Liver (tissue), 10 donors: ENCODE measurements at places on chromosomes 3 and 15. TPM values are rescaled to one million over a fixed set of nuclear protein-coding genes. Genes with fewer than 3 reads are reported as not detected.
A peak's percentile ranks its signal among the peaks of the same experiment; 100 is the strongest.

Gene VEPH1
- 1.7 TPM for total RNA-seq

Gene CYP19A1
- total RNA-seq, result 124 TPM

Gene SCAMP5
- total RNA-seq, result 0.50 TPM

Gene VGLL3
- 0.70 TPM for total RNA-seq

Gene HLTF
- 31.7 TPM for total RNA-seq

Gene CD96
- total RNA-seq, result 2.7 TPM

Gene CDCP1
- 0.67 TPM for total RNA-seq

Gene TP63
- 0.08 TPM for total RNA-seq

Gene NLGN1
- 0.67 TPM for total RNA-seq

Gene UROC1
- total RNA-seq, result 5.9 TPM

Gene FRMD5
- 0.25 TPM for total RNA-seq

Gene ATP13A3
- total RNA-seq, result 77.8 TPM

Gene GOLGA8R
- 6.0 TPM for total RNA-seq

Gene SLC28A1
- 0.09 TPM for total RNA-seq

Gene HYPK
- 7.9 TPM for total RNA-seq

Gene NDUFAF3
- 75.6 TPM for total RNA-seq

Gene RLBP1
- not detected for total RNA-seq

Gene RASGRF1
- total RNA-seq, result not detected

Gene CCR8
- not detected for total RNA-seq

Gene MINAR1
- 0.14 TPM for total RNA-seq

- H3K27me3 ChIP-seq, result no peaks in the 10 kb centered on the region
- no peaks in the 10 kb centered on the region for H3K36me3 ChIP-seq
- H3K4me3 ChIP-seq, result no peak overlapping the region
- no peak for DNase-seq
- H3K27ac ChIP-seq, result no peak overlapping the region
- no peaks in the 10 kb centered on the region for H3K4me1 ChIP-seq
These were observed 59.2 kb downstream of the OXSM start for GRCh38 chr3:25849091-25849490.

- no peak for DNase-seq
- H3K27me3 ChIP-seq, result no peaks in the 10 kb centered on the region
- no peaks in the 10 kb centered on the region for H3K4me1 ChIP-seq
- no peak overlapping the region for H3K27ac ChIP-seq
These were observed 108.8 kb downstream of the DLG1 start for GRCh38 chr3:197189623-197190022.

- peak; percentile 91 for DNase-seq
- H3K27ac ChIP-seq, result no peak overlapping the region
- no peaks in the 10 kb centered on the region for H3K36me3 ChIP-seq
- H3K4me3 ChIP-seq, result peak overlapping the region; percentile 67
These were observed 6.5 kb upstream of the CYP11A1 start for GRCh38 chr15:74373731-74374647.

DNA sequence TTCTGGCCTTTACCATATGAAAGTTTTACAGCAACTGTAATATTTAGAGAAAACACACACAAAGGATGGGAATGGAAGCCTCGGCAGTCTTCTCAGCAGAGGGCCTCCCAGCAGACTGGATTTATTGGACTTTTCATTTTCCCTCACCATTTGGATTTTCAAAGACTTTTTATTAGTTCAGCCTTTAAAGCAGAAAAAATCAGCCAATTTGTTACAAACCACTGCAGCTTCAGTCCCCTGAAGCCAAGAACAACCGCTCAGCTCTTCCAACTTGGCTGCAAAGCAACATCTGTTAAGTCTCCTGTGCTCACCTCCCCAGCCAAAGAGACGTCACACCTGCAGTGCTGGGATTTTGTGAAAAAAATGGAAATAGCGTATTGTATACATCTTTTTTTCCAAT is 120.8 kb downstream of the GMPS start:
- H3K36me3 ChIP-seq, result no peaks in the 10 kb centered on the region
- no peaks in the 10 kb centered on the region for H3K27me3 ChIP-seq
- DNase-seq, result no peak
- H3K4me1 ChIP-seq, result no peaks in the 10 kb centered on the region

DNA sequence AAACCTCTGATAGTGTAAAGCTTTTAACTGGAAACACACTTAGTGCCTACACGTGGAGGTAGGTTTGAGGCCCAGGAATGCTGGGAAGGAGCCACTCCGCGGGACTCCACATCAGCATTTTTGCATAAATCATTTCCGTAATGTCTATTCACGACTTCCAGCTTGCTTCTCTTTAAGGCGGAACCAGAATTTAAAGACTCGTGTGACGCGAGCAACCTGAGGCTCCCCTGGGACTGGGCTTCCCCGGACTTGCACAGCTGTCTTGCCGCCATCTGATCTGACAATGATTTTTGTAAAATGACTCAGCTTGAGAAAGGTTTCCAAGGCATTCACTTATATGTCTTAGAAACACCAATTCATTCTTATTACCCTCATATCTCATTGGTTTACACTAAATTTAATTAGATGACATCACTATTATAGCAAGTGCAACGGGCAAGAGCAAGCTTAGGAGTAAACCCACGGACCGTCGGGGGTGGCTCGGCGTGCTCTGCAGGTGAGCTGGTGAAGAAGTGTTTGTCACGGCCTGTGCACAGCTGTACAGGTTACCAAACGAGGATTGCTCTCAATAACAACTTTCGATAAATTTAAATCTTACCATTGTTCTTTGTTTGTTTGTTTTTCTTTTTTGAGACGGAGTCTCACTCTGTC is 95.2 kb downstream of the CHSY1 start:
- no peak for DNase-seq
- no peak overlapping the region for H3K4me3 ChIP-seq
- no peaks in the 10 kb centered on the region for H3K36me3 ChIP-seq
- H3K27me3 ChIP-seq, result no peaks in the 10 kb centered on the region

GRCh38 chr15:53671545-53671944 is 87.9 kb downstream of the WDR72 start:
- peak overlapping the region; percentile 1 for H3K27ac ChIP-seq
- no peak for DNase-seq
- H3K27me3 ChIP-seq, result no peaks in the 10 kb centered on the region
- no peaks in the 10 kb centered on the region for H3K4me1 ChIP-seq
- no peak overlapping the region for H3K4me3 ChIP-seq
- no peaks in the 10 kb centered on the region for H3K36me3 ChIP-seq

DNA sequence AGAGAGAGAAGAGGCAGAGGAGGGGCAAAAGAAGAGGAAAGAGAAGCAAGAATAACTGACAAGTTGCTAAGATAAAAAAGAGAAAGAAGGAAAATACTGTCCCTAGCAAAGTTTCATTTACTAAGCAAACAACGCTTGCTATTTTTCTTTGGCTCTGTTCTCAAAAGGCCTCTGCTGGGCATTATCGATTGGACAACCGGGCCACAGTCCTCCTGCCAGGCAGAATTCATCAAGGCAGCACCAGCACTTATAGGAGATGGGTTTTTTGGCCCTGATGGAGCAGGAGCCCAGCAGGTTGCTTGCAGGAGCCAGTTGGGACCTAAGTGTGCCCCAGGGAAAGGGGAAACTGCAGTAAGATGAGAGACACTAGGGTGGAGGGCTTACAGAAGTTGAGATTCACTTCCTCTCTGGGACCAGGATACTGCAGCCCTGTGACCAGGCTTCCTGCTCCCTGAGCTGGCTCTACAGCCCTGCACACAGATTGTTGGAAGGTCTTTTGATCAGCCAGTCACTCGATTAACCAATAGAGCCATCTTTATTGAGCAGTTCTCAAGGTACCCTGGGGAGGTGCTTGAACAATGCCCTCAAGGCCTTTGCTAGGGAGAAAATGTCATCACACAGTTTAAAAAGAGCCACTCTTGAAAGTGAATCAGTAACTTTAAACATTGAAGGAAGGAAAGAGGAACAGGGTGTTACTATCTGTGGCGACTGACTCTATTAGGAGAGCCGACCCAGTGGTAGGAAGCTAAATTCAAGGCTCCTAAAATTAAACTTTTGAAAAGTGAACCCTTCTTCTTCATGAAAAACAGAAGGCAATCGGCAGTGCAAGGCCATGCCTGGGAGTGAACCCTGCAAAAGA is 28.8 kb upstream of the GLCE start:
- H3K4me3 ChIP-seq, result no peak overlapping the region
- peaks cover 50% of the 10 kb centered on the region for H3K4me1 ChIP-seq
- peak overlapping the region; percentile 35 for H3K27ac ChIP-seq

GRCh38 chr15:70299931-70300869 is 202.5 kb upstream of the TLE3 start:
- DNase-seq, result no peak
- H3K4me3 ChIP-seq, result no peak overlapping the region
- no peaks in the 10 kb centered on the region for H3K4me1 ChIP-seq
- no peaks in the 10 kb centered on the region for H3K27me3 ChIP-seq

- no peak for DNase-seq
- no peak overlapping the region for H3K27ac ChIP-seq
- H3K36me3 ChIP-seq, result no peaks in the 10 kb centered on the region
- H3K4me3 ChIP-seq, result no peak overlapping the region
- no peaks in the 10 kb centered on the region for H3K27me3 ChIP-seq
- peaks cover 5% of the 10 kb centered on the region for H3K4me1 ChIP-seq
These were observed 175.3 kb upstream of the MITF start for GRCh38 chr3:69563981-69564380.

GRCh38 chr3:117885011-117885441 is 1149.6 kb downstream of the IGSF11 start:
- no peaks in the 10 kb centered on the region for H3K4me1 ChIP-seq
- H3K27me3 ChIP-seq, result peaks cover 4% of the 10 kb centered on the region
- no peak overlapping the region for H3K4me3 ChIP-seq
- no peak overlapping the region for H3K27ac ChIP-seq

DNA sequence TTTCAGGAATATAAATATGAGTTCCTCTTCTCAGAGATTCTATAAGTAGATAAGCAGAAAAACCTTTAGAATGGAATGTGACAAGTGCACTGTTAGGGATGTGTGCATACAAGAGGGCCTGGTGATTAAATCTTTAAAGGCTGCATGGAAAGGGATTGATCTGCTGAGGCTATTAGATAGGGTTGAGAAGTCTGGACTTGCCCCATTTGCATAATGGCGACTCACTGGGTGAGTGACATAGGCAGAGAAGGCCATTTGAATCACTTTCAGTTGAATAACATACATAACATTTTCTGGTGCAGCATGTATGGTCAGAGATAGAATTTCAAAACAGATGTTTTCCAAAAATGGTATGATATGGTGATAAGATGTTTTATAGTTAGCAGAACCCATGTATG is 156.9 kb downstream of the ZNF621 start:
- no peaks in the 10 kb centered on the region for H3K27me3 ChIP-seq
- no peak overlapping the region for H3K4me3 ChIP-seq
- no peak overlapping the region for H3K27ac ChIP-seq

- no peaks in the 10 kb centered on the region for H3K36me3 ChIP-seq
- H3K4me3 ChIP-seq, result no peak overlapping the region
- H3K27me3 ChIP-seq, result no peaks in the 10 kb centered on the region
- DNase-seq, result no peak
- no peak overlapping the region for H3K27ac ChIP-seq
- no peaks in the 10 kb centered on the region for H3K4me1 ChIP-seq
These were observed 82.5 kb upstream of the DCBLD2 start for GRCh38 chr3:98984024-98984423.

- no peaks in the 10 kb centered on the region for H3K27me3 ChIP-seq
- no peaks in the 10 kb centered on the region for H3K4me1 ChIP-seq
- H3K36me3 ChIP-seq, result no peaks in the 10 kb centered on the region
- no peak overlapping the region for H3K4me3 ChIP-seq
- H3K27ac ChIP-seq, result no peak overlapping the region
These were observed 35.0 kb downstream of the BTLA start for GRCh38 chr3:112464264-112464663.

DNA sequence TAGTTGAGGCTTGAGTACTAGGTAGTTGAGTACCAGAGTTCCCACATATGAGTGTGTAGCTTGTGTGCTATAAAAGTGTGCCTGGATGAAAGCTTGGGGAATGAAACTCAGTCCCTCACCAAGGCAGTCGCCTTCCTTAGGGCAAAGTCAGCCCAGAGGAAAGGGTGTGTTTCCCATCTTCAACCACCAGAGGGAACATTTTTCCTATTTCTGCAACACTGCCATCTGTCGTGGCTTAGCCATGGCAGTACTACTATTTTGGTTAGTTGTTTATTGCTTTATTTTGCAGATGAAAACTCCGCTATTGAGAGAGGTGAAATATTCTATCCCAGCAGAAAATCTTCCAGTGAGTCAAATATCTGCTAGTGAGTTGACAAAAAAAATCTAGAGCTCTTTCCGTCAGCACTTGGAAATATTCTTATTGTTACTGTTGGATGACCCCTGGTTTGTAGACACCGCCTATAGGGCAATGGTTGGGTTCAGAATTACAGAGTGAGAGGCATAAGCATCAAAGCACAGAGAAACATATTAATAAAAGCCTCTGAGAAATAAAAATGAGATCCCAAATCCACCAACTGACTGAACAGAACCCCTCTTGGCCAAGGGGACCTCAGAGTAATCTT is 239.9 kb downstream of the CPNE4 start:
- no peaks in the 10 kb centered on the region for H3K4me1 ChIP-seq
- H3K27me3 ChIP-seq, result no peaks in the 10 kb centered on the region
- peak; percentile 43 for DNase-seq
- H3K4me3 ChIP-seq, result no peak overlapping the region

- H3K27me3 ChIP-seq, result no peaks in the 10 kb centered on the region
- no peaks in the 10 kb centered on the region for H3K36me3 ChIP-seq
- H3K4me1 ChIP-seq, result no peaks in the 10 kb centered on the region
- H3K27ac ChIP-seq, result no peak overlapping the region
- DNase-seq, result no peak
These were observed 125.8 kb upstream of the STT3B start for GRCh38 chr3:31406896-31407295.

- H3K4me3 ChIP-seq, result no peak overlapping the region
- no peaks in the 10 kb centered on the region for H3K4me1 ChIP-seq
- no peak overlapping the region for H3K27ac ChIP-seq
- no peaks in the 10 kb centered on the region for H3K36me3 ChIP-seq
These were observed 248.7 kb upstream of the C2CD4B start for GRCh38 chr15:62413786-62414185.

- H3K4me1 ChIP-seq, result no peaks in the 10 kb centered on the region
- H3K4me3 ChIP-seq, result no peak overlapping the region
- no peak overlapping the region for H3K27ac ChIP-seq
- no peaks in the 10 kb centered on the region for H3K27me3 ChIP-seq
These were observed 70.8 kb downstream of the MCF2L2 start for GRCh38 chr3:183357564-183358079.

- DNase-seq, result no peak
- H3K36me3 ChIP-seq, result no peaks in the 10 kb centered on the region
- no peak overlapping the region for H3K4me3 ChIP-seq
- H3K27ac ChIP-seq, result no peak overlapping the region
- no peaks in the 10 kb centered on the region for H3K4me1 ChIP-seq
These were observed 37.5 kb upstream of the CLRN1 start for GRCh38 chr3:151009981-151010380.

- no peak overlapping the region for H3K27ac ChIP-seq
- H3K27me3 ChIP-seq, result no peaks in the 10 kb centered on the region
- H3K36me3 ChIP-seq, result no peaks in the 10 kb centered on the region
- no peak overlapping the region for H3K4me3 ChIP-seq
- no peaks in the 10 kb centered on the region for H3K4me1 ChIP-seq
- no peak for DNase-seq
These were observed 69.3 kb upstream of the CBLB start for GRCh38 chr3:105938101-105938500.

DNA sequence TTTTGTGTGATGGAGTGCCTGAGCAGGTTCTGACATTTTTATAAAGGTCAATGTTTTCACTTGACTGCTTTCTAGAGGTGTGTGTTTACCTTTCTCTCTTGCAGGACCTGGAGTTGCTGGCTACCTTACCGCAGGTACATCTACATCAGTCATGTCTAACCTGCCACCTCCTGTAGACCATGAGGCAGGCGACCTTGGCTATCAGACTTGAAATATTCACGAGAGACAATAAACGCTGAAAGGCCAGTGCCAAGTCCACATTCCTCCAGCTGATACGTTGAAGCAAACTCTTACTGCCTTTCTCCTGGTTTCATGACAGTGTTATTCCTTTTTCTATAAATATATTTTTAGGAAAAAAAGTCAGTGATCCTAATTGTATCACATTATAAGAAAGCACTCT is 59.0 kb upstream of the ACKR4 start:
- no peak for DNase-seq
- no peak overlapping the region for H3K4me3 ChIP-seq
- no peaks in the 10 kb centered on the region for H3K27me3 ChIP-seq
- H3K27ac ChIP-seq, result no peak overlapping the region
- H3K4me1 ChIP-seq, result no peaks in the 10 kb centered on the region
